ENCODE measurements at places on chromosomes 2 and 18.

DNA sequence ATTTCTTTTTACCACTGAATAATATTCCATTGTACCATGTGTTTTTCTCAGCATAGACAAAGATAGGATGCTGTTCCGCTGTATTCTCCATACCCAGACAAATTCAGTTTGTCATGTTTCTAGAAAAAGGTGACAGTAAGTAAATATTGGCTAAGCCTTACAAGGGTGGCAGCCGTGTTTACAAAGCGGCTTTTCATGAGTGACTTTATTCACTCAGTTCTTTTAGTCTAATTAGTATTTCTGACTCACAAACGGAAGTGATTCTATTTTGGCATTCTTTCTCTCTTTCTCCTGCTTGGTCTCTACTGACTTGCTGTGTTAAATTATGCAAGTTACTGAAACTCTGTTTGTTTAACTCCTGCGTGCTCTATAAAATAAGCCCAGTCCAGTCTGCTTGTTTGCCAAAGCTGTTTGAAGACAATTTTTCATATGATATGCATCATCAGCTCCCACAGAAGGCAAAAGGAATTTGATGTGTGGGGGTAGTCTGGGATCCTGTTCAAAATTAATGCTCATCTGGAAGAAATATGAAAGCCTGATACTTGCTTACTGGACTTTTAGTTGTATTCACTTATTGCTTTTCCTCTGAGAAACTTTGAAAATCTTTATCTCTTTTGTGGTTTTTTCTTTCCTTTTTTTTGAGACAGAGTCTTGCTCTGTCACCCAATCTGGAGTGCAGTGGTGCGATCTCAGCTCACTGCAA, 2.3 kb upstream of the PLEKHH2 start:
- peak; percentile 37 for DNase-seq

- DNase-seq = no peak
Observed at GRCh38 chr2:67773851-67774250, 289.0 kb downstream of the C1D start.

GRCh38 chr2:48714245-48714644, 41.3 kb downstream of the LHCGR start:
- DNase-seq = no peak

DNA sequence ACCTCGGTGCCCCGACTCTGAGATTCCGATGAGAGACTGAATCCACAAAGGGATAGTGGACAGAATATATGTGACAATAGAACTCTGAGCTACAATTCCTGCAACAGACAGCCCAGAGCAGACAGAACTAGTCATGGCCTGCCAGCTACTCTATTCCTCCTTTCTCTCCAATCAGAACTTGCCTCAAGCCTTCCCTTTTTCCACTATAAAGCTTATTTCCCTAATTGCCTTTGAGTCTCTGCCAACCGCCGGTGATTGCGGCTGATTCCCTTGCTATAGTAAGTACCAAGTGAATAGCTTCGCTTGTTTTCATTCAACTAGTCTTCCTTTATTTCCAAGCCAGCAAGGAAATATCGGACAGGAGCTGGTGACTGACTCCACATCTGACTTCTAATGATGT, 96.8 kb downstream of the DSC3 start:
- no peak for DNase-seq

- DNase-seq = no peak
Observed at GRCh38 chr18:41751161-41751560, 203.9 kb upstream of the PIK3C3 start.

DNA sequence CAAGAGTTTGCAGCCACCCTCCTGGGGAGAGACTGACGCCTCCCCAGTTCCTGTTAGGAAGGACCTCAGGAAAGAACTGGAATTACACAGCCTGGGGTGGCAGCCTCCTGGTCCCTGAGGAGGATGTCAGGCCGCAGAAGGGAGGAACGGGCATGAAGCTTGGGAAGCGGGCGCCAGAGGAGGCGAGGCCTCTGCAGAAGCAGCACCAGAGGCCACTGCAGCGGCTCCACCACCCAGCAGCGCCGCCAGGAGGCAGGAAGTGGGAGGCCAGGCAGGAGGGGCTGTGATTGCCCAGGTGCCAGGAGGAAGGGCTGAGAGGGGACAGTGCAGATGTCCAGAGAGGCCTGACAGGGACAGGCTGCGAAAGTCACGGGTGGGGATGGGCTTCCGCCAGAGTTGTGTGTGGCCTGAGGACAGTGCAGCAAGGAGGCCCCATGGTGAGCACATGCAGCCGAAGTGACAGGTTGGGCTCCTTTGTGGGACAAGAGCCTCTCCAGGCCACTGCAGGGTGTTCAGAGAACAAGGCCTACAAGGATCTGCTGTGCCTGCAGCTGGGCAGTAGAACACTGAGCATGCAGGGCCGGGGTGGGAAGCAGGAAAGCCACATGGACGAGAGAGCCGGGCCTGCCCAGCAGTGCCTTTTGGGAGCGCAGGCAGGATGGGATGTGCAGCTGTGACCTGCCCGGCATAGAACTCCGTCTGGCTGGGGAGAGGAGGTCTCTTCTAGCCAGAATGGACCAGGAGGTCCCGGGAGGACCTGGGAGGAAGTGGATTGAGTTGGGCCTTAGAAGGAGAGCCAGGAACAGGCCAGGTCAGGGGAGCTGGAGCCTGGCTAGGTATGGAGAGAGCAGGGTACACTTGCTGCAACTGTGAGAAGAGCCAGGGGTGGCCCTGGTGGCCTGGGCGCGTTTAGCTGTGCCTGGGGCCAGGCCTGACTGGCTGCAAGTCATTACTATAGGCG, 39.1 kb upstream of the ALPP start:
- DNase-seq = no peak

DNA sequence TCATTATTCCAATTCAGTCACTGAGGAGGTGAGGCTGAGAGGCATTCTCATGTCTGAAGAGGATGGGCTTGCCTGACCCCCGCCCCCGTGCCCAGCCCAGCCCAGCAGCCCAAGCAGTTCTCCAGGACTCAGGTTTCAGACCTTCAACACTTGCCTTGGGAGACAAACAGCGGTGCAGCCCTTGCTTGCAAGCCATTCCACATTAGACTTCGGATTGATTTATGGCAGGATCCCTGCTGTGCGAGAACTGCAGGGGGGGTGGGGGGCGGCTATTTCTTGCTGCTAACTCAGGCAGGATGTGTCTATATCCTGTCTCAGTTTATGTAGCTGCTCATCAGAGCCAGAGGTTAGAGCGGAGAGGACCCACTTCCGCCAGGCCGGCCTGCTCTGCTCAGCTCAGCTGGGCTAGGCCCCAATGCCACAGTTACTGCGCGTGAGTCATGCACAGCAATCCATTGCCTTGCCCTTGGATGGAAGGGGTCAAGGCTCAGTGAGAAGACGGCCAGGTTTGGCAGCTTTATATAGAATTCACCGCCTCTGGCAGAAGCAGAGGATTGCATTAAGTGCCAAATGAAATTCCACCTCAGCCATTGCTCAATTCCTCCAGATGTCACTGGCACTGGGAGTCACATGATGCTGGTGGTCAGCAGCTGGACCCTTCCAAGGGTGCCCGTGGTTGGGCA, 1.8 kb downstream of the GYPC start:
- no peak for DNase-seq

DNA sequence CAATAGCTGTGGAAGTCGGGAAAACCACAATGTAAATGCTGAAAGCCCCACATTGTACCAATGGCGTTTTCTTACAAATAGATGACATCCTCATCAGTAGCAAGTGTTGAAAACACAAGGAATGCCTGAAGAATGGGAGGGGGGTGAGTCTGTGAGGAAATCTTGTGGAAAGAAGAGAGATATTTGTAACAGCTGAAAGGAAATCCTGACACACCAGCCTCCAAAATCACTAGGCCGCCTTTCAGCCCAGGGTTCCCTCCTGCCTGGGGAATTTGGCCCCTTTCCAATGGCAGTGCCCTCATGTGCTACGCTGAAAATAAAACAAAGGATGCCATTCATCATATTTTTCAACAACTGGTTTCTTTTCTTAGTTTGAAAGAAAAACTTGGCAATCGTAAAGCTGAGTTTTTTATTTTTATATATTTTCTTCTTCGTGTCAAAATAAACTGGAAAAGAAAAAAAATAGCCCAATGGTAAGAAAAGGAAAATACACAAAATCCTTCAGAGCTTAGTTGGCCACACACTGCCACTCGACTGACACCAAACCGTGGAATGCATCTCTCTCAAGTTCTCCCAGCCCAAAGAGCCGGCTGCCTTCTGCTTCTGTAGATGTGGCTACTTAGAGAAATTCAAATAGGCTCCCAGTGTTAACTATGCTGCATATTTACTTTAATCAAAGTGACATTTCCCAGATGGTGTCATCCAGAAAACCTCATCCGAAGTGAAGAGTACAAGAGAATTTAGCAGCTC, 52.0 kb downstream of the FTCDNL1 start:
- peak; percentile 86 for DNase-seq

DNA sequence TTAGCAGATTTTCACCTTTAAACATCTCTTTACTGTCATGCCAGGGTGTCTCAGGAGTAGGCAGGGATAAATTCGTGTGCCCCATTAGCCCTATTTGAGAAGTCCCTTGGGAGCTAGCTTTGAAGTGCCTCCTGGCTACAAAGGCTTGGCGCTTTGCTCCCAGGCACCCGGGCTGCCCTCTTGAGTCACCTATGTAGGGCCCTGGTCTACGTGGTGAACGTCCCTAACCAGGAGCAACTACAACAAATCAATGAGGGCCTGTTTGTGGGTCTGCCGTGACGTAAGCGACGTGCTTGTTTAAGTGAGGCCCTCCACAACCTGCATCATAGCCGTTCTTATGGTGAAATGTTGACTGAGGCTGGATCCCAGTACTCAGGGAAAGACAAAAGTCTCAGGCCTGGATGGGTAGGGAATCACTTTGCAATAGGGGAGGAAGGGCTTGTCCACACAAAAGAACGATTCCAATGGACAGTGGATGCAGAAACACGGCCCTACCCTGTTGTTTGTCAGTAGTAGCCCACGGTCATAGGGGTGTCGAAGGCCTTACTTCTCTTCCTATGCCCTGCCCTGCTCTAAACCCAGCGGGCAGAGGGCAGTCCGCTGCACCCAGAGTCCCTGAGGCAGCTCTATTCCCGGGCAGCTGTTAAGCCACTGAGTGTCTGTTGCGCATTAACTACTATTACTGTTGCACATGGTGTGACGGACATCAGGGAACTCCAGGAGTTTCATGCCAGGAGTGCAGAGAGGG, 93.9 kb downstream of the INHBB start:
- no peak for DNase-seq

DNA sequence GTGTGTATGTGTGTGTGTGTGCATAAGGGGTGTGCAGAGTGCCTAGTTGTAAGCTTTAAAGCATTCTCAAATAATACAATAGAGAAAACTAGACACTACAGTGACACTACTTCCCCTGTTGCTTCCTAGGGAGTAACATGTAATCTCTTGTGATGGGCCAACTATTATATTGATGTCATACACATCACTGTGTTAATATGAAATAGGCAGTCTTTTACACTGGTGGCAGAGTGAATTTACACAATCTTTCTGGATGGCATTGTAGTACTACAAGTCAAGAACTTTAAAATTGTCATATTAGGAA, 488.0 kb upstream of the ZEB2 start:
- no peak for DNase-seq

- DNase-seq = no peak
Observed at GRCh38 chr2:195181059-195181705, 475.8 kb upstream of the SLC39A10 start.

DNA sequence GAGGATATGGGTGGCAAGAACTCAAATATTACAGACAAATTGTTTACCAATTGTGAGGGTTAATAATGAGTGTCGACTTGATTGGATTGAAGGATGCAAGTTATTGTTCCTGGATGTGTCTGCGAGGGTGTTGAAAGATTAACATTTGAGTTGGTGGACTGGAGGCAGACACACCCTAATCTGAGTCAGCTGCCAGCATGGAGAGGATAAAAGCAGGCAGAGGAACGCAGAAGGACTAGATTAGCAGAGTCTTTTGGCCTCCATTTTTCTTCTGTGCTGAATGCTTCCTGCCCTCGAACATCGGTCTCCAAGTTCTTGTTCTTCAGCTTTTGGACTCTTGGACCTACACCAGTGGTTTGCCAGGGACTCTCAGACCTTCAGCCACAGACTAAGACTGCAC, 1503.7 kb downstream of the LRP1B start:
- no peak for DNase-seq

DNA sequence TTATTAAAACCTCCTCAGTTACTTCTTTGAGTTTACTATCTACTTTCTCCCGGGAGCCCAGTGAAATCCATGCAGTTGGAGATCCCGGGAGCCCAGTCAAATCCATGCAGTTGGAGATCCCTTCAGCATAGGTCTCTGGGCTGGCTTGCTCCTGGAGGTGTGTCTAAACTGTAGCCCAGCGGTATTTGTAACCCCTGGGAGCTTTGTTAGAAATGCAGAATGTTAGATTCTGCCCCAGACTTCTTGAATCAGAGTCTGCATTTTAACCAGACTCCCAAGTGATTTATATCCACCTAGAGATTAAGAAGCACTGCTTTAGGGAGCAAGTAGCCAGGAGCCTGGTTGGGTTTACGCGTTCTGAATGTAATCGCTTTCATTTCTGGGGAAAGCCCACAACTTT, 54.5 kb downstream of the ARHGAP28 start:
- no peak for DNase-seq

- DNase-seq = no peak
Observed at GRCh38 chr18:26320686-26321085, 94.4 kb downstream of the TAF4B start.

- no peak for DNase-seq
Observed at GRCh38 chr18:36458306-36458705, 160.8 kb downstream of the FHOD3 start.

- DNase-seq = peak; percentile 29
Observed at GRCh38 chr2:173075781-173076580, at the start of gene MAP3K20. MAP3K20 (plus strand) TSS chr2:173075846; CDS start chr2:173091032, 15,186 bp downstream.

GRCh38 chr2:32836933-32837332, 109.8 kb upstream of the LTBP1 start:
- no peak for DNase-seq

DNA sequence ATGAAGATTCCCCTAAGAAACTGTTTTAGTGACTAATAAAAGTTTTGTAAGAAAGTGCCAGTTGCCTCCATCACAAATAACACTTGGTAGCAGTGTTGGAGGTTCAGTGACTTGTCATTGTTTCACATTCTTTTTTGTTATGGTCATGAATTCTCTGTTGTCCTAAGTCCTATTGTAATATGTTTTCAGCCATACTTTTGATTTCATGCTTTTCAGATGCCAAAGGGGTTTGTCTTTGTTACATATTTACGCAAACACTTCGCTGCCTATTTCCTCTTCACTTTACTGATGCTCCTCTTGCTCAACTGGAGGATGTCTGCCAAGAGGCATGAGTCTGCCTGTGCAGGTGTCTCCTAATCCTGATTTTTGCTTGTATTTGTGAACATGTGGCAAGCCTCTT, 66.6 kb downstream of the PHLPP1 start:
- DNase-seq = no peak

DNA sequence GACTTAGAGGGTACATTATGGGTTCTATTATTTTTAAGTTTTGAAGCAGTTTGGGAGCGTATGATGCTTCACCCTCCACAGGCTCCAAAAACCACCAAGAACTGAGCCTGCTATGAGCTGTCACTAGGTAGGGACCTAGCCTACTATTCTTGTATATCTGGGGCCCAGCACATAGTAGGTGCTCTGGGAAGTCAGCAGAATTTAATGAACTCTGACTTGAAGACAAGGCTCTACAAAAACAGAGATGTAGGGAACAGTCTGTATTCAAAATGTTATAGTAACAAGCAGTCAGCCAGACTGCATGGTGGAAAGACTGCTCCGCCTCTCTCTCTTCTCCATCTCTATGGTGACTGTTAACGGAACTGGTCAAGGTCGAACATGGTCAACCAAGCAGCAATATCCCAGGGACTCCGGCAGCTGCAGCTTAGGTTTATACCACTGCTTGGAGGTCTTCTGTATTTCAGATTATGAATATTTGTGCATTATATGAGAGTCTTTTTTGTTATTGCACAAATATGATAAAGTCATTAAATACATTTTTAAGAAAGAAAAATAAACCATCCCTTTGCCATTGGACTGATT, 22.2 kb upstream of the YWHAQ start:
- peak; percentile 75 for DNase-seq

Data from globus pallidus (tissue), 1 donor.